IPS DF 6.9 (cell line): ENCODE measurements at places on chromosomes 5 and 9.

- no peak for DNase-seq
- H3K27ac ChIP-seq = no peak overlapping the region
- no peaks in the 10 kb centered on the region for H3K27me3 ChIP-seq
- H3K4me3 ChIP-seq = no peak overlapping the region
- H3K4me1 ChIP-seq = peaks cover 3% of the 10 kb centered on the region; the same call in 1 of the 2 replicates
- H3K36me3 ChIP-seq = no peaks in the 10 kb centered on the region
Measured at GRCh38 chr9:100408546-100409175, 18.3 kb upstream of the MSANTD3 start.

DNA sequence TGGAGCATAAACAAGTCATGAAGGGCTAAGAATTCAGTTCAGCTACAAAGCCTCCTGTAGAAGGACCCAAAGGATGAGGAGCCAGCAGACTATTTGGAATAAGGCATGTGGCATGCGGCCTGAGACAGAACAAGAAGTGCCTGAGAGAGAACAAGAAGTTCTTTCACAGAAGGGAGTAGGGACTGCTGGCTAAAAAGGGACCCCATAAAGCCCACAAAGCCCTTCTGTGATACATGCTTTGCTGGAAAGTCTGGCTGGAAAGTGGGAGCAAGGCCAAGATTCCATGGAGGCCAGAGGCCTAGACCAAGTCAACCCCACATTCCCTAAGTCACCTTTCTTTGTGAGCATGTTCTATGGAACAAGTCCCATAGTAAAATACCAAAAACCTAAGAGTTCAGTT lies 35.9 kb upstream of the UBAP2 start:
- no peak for DNase-seq
- no peaks in the 10 kb centered on the region for H3K27me3 ChIP-seq
- H3K4me3 ChIP-seq = no peak overlapping the region
- H3K36me3 ChIP-seq = peaks cover 8% of the 10 kb centered on the region; the same call in 1 of the 2 replicates

DNA sequence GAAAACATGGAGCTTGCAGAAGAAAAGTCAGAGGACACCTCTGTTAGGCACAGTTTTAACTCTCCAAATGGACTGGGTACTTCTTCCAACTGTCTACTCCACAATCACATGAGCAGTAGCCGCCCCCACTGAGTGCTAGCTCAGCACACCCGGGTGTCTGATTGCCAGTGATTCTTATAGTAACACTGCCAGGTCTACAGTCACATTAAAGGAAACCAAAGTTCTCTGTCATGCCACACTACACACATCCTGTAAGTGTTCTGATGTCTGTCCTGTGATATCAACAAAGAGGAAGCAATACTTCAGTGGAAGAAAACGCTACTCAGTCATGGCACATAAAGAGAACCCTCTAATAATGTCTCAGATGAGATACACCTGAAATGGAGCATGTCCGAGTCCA lies at the start of gene HAVCR2:
Gene HAVCR2, minus strand, starts transcription at position 69 of the 400 bp plus-strand sequence. Its CDS starts 61 bp downstream, at position 8.
- no peaks in the 10 kb centered on the region for H3K27me3 ChIP-seq
- no peak within 1 kb of the TSS for H3K4me3 ChIP-seq
- DNase-seq = no peak
- H3K27ac ChIP-seq = no peak within 1 kb of the TSS
- no peaks in the 10 kb centered on the region for H3K36me3 ChIP-seq

DNA sequence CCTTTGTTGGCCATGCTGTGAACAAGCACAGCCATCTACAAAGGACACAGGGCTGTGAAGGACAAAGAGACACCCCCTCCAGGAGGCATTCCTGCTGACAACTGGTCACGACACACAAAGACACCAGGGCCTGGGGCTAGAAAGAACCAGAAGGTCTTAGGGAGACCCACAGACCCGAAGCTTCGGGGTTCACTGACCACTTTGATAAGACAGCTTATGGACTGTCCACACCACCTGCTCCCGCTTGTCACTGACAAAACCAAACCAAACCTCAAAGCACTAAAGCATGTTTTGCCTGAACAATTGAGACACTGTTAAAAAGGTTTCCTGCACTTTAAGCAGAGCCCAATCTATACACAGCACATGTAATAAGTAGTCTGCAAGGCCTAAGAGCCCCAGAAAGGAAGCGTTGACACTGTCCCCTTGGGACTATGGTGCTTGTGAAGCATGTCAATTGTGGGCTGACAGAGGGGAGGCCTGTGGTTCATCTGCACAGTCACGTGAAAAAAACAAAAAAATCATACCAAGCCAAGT lies 185.0 kb downstream of the GAPVD1 start:
- H3K4me1 ChIP-seq = 0 out of 2 replicates have a peak, but pooled peaks cover 2% of the 10 kb centered on the region
- DNase-seq = no peak

GRCh38 chr5:123433596-123433995 lies 10.4 kb upstream of the CEP120 start:
- no peaks in the 10 kb centered on the region for H3K4me1 ChIP-seq
- no peak overlapping the region for H3K4me3 ChIP-seq
- no peak for DNase-seq
- H3K27ac ChIP-seq = no peak overlapping the region

- no peak for DNase-seq
- no peaks in the 10 kb centered on the region for H3K4me1 ChIP-seq
- H3K27ac ChIP-seq = no peak overlapping the region
- H3K36me3 ChIP-seq = peaks cover 21% of the 10 kb centered on the region; the same call in 1 of the 2 replicates
- no peak overlapping the region for H3K4me3 ChIP-seq
- no peaks in the 10 kb centered on the region for H3K27me3 ChIP-seq
Measured at GRCh38 chr9:6590772-6591384, 54.7 kb downstream of the GLDC start.

- peak; percentile 76 for DNase-seq
- no peaks in the 10 kb centered on the region for H3K36me3 ChIP-seq
- H3K27me3 ChIP-seq = no peaks in the 10 kb centered on the region
- no peak overlapping the region for H3K4me3 ChIP-seq
- no peak overlapping the region for H3K27ac ChIP-seq
Measured at GRCh38 chr5:140372971-140373487, 13.0 kb downstream of the SLC4A9 start.

GRCh38 chr5:43290726-43291125 lies 22.5 kb downstream of the HMGCS1 start:
- H3K4me1 ChIP-seq = no peaks in the 10 kb centered on the region
- no peak overlapping the region for H3K27ac ChIP-seq

- DNase-seq = no peak
- H3K27me3 ChIP-seq = no peaks in the 10 kb centered on the region
Measured at GRCh38 chr5:67265951-67266350, 69.4 kb upstream of the CD180 start.

DNA sequence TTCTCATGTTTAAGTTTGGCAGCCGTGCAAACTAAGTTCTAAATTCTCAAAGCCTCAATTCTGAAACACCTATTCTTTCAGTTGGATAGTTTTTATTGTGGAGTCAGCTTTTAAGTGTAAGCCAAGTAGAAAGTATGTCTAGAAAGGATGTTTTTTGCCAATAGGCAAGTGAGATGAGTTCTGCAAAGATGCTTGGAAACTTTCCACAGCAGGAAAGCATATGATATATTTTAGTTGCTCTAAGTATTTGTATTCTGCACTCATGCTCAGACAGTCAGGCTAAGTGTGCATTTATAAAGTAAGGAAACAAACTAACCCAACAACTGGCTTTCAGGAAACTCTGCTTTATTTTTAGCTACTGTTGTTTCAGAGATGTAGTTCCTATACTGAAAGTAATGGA lies 67.3 kb upstream of the CDH18 start:
- no peak for DNase-seq
- H3K4me3 ChIP-seq = no peak overlapping the region
- H3K27ac ChIP-seq = no peak overlapping the region
- no peaks in the 10 kb centered on the region for H3K36me3 ChIP-seq

DNA sequence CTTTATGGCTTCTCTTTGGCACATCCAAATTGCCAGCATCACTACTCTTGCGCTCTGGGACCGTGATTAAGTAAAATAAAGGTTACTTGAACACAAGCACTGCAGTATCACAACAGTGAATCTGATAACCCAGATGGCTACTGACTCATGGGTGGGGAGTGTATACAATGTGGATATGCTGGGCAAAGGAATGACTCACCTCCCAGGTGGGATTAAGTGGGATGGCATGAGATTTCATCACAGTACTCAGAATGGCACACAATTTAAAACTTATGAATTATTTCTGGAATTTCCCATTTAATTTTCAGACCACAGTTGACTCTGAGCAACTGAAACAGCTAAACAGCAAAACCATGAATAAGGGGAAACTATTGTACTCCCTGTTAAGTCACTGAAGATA lies 4.3 kb downstream of the GFM2 start:
- H3K27me3 ChIP-seq = no peaks in the 10 kb centered on the region; the same call in 1 of the 2 replicates
- DNase-seq = no peak
- no peak overlapping the region for H3K27ac ChIP-seq
- no peaks in the 10 kb centered on the region for H3K36me3 ChIP-seq
- no peak overlapping the region for H3K4me3 ChIP-seq

DNA sequence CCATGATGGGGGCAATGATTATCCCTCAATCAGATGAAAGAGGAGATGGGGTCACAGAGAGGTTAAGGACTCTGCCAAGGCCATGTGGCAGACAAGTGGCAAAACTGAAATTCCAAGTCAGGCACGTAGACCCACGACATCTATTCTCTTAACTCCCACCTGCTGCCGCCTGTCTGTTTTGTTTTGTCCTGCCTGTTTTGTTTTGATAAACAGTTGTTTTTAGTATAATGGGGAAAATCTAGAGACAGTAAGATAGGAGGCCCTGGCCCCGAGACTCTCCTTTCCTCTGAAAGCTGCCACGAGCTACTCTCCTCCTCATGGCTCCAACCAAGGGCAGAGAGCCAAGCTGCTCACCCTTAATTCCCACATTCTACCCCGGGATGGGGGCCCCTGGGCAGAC lies 4.9 kb downstream of the FSTL4 start:
- no peaks in the 10 kb centered on the region for H3K36me3 ChIP-seq
- DNase-seq = no peak
- peaks cover 15% of the 10 kb centered on the region; the same call in 1 of the 2 replicates for H3K27me3 ChIP-seq
- H3K4me3 ChIP-seq = no peak overlapping the region
- H3K27ac ChIP-seq = no peak overlapping the region

DNA sequence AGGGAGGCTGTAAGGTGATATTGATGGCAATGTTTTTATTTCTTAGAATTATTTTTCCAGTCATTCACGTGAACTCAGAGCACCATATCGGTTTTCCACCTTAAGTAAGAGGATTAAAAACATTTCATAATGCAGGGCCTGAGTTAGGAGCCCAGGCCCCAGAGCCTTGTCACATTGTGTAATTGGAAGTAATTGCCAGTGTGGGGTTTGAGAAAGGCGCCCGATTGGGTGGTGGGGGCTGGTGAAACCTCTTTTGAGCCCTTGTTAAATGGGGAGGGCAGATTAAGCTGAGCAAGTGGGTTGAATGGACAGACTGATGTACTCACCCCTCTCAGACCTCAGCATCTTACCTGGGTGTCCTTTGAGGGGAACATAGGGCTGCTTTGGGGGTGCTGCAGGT lies 116.7 kb upstream of the PITX1 start:
- no peaks in the 10 kb centered on the region for H3K4me1 ChIP-seq
- no peak for DNase-seq
- H3K27me3 ChIP-seq = no peaks in the 10 kb centered on the region
- H3K27ac ChIP-seq = no peak overlapping the region
